ENCODE measurements at places on chromosomes 2 and 18.

GRCh38 chr2:231985823-231986261 lies 24.3 kb downstream of the DIS3L2 start:
- no peak for DNase-seq

DNA sequence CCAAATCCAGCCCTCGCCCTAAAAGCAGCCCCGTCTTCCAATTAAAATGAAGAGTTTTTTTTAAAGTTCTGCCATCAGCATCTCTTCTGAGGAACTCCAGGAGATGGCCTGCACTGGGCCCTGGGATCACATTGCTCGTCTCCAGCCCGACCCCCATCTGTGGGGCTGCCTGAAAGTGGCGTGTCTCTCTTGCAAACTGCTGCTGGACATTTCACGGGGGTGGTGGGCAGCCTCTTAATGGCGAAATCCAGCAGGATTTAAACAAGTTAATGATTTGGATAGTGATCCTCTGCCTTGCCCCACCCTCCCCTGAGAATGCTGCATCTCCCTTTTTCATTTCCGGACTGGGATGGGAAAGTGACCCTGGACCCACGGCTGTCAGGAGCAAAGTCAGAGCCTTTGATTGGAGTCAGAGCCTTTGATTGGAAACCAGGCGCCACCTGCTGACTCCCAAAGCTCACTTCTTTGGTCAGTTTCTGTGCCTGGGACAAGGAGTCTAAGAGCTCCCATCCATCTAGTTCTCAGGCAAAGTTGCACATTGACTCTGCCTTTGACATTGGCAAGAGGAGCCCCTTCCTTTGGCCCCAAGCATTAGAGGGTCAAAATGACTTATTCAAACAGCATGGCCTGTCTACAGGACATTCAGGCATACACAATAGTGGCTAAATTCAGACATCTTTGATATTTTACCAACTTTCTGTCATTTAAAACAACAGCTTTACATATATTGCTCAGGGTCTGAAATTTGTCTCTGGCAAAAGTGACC lies 155.2 kb downstream of the SH3BP4 start:
- DNase-seq = peak; percentile 72

GRCh38 chr2:16664052-16664731 lies 1.4 kb downstream of the CYRIA start:
- peak; percentile 93 for DNase-seq

GRCh38 chr2:147222506-147222905 lies 622.3 kb upstream of the ACVR2A start:
- DNase-seq = no peak
